ENCODE measurements at places on chromosomes 6 and 20. TPM values are rescaled to one million over a fixed set of nuclear protein-coding genes. Genes with fewer than 3 reads are reported as not detected.

HLA-DRA gene
- total RNA-seq, result 3.6 TPM

GPX5 gene
- not detected for total RNA-seq

MOXD1 gene
- 4.5 TPM for total RNA-seq

KIZ gene
- 13.1 TPM for total RNA-seq

RCAN2 gene
- 30.3 TPM for total RNA-seq

WFDC12 gene
- total RNA-seq, result not detected

SSTR4 gene
- total RNA-seq, result 0.54 TPM

KIAA0408 gene
- total RNA-seq, result 74.0 TPM

COL10A1 gene
- total RNA-seq, result 0.09 TPM

TAP2 gene
- total RNA-seq, result 4.4 TPM

NKAIN4 gene
- total RNA-seq, result 35.0 TPM

NRSN1 gene
- 26.8 TPM for total RNA-seq

RBM24 gene
- 6.2 TPM for total RNA-seq

FRMD1 gene
- total RNA-seq, result not detected

ZC3H12D gene
- 0.36 TPM for total RNA-seq

DOK5 gene
- total RNA-seq, result 23.6 TPM

STK38 gene
- 19.1 TPM for total RNA-seq

ENPP5 gene
- 19.8 TPM for total RNA-seq

CST4 gene
- not detected for total RNA-seq

JARID2 gene
- total RNA-seq, result 25.3 TPM

CST2 gene
- total RNA-seq, result not detected

LKAAEAR1 gene
- total RNA-seq, result 0.36 TPM

OPRM1 gene
- 15.9 TPM for total RNA-seq

RSPO3 gene
- total RNA-seq, result 7.4 TPM

TRDN gene
- total RNA-seq, result 0.09 TPM

TUBB2B gene
- total RNA-seq, result 1,395 TPM

GRM4 gene
- 28.3 TPM for total RNA-seq

SOBP gene
- total RNA-seq, result 30.9 TPM

FABP7 gene
- 266 TPM for total RNA-seq

SPTLC3 gene
- total RNA-seq, result 2.4 TPM

PYGB gene
- 61.5 TPM for total RNA-seq

Measured in cerebellum (tissue), 4 donors.